ENCODE measurements at places on chromosomes 4 and X.
A peak's percentile ranks its signal among the peaks of the same experiment; 100 is the strongest.

DNA sequence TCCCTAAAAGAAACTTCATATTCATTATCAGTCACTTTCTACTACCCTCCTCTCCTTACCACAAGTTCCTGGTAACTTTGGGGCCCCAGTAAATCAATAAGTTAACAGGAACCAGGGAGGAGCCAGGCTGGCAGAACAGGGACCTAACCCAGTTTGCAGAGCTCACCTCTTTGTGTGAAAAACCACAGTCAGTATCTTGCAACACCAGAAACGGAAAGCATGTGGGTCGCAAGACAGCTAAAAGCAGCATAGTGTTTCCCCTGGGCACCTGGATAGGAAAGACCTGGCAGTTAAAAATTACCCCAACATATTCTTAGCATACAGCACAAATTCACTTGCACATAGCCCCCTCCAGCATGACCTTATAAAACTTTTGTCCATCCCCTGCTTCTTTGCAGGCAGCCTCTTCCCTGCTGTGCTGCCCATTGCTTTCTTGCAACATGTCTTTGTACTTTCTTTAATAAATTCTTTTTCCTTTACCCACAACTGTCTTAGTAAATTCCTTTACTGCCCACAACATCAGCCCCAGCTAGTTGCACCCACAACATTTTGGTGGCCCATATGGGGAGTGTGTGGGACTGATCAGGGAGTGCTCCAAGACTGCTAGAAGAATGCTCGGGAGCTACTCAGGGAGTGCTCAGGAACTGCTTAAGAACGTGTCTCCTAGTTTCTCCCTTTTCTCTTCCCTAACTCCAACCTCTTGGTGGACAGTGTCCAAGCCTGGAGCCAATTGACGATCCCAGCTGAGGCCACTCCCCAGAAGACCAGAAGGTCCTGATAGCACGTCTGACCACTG is 83.4 kb downstream of the MSN start:
- DNase-seq = no peak

GRCh38 chr4:109610489-109610888 is 50.4 kb downstream of the MCUB start:
- DNase-seq = no peak

GRCh38 chr4:57320849-57321248 is 210.7 kb upstream of the IGFBP7 start:
- no peak for DNase-seq

- DNase-seq = no peak
Measured at GRCh38 chrX:154660541-154660940, 7.2 kb upstream of the CTAG2 start.

DNA sequence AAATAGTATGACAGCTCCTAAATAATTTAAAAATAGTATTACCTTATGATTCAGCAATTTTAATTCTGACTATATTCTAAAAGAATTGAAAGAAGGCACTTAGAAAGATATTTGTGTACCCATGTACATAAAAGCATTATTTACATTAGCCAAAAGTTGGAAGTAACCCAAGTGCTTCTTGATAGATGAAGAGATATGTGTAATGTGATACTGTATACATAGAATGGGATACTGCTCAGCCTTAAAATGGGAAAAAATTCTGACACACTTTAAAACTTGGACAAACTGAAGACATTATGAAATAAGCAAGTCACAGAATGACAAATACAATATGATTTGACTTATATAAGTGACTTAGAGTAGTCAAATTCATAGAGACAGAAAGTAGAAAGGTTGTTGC is 112.2 kb downstream of the IDS start:
- DNase-seq = no peak

DNA sequence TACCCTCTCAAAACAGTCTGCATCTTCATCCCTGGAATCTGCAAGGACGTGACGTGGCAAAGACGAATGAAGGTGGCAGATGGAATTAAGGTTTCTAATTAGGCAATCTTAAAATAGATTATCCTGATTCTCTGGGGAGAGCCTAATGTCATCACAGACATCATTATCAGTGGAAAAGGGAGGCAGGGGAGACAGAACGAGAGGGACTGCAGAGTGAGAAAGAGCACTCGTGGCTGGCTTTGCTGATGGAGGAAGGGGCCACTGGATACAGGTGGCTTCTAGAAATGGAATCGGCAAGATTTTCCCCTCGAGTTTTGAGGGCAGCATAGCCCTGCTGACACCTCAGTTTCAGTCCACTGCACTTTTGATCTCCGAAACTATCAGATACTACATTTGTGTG is 110.6 kb downstream of the ASMT start:
- DNase-seq = no peak

GRCh38 chr4:153655928-153656327 is 28.2 kb upstream of the TLR2 start:
- DNase-seq = peak; percentile 30

- no peak for DNase-seq
Measured at GRCh38 chr4:122221322-122221721, 69.2 kb downstream of the BLTP1 start.

- DNase-seq = peak; percentile 77
Measured at GRCh38 chr4:74546057-74546456, 101.1 kb downstream of the AREG start.

GRCh38 chr4:38177641-38178391 is 217.6 kb downstream of the PTTG2 start:
- DNase-seq = no peak
